ENCODE measurements at places on chromosomes 1 and 21.

DNA sequence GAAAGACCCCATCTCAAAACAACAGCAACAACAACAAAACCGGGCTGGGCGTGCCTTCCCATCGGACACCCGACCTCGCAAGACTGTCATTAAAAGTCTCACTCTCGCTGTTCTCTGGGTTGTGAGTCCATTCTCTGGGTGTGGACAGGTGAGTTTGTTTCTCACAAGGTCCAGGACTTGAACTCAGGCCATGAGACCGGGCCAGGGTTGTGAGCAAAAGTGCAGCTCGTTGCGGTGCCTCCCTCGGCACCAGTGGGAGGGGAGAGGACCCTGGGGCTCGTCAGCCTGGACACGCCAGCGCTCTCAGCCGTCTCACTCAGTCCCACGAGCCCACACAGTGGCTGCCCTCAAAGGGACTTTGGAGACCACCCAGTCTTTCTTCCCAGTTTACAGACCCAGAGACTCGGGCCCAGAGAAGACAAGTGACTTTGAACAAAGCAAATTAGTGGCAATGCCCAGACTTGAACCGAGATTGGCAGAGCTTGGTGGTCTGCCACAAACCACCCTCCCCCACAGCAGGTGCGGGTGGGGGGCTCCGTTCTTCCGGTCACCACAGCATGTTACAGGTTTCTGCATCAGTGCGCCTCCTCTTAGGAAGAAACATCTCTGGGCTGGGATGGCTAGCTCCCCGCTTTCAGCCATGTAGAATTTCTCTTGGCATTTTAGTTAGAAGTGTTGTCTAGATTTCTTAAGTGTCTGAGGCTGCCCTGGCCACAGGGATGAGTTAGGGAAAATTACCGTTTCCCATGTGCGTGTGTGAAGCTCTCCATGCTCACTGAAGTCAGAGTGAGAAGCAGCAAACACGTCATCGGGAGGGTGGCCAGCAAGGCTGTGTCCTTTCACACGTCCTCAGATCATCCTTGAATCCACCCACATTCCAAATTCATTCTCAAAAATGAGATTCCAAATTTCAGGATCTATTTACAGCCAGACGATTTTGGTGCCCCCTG, 28.3 kb downstream of the LRRC3 start:
- DNase-seq: no peak

GRCh38 chr21:45481977-45482898, 60.0 kb downstream of the SLC19A1 start:
- DNase-seq: no peak

DNA sequence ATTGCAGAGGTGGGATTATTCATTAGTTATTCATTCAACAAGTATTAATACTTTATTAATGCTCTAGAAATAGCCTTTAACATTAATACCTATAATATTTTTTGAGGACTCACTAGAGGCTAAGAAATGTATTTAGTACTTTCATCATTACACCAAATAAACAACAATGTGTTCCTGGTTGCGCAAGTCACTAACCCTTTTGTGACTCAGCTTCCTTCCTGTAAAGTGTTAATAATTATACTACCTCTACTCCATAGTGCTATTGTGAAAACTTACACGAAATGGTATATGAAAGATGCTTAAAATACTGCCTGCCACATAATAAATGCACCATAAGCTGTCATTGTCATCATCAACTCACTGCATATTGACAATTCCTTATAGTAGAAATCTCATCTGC, 431.0 kb downstream of the DPYD start:
- no peak for DNase-seq

- DNase-seq: no peak
Observed at GRCh38 chr1:36238433-36238832, 14.2 kb downstream of the THRAP3 start.

DNA sequence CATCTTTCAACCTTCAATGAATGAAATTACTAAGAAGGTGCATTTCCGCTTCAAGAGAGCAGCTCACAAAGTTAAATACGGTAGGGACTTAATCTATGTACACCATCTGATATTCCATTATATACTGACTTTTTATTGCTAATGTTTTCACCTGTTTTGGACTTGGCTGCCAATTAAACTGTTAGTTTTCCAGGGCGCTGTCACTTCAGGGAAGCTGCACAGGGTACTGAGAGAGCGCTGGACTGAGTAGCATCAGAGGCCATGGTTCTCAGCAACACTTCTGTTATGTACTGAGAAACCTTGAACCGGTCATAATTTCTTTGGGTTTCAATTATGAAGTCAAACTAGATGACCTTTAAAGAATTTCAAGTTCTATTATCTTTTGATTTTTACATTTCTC, 8.2 kb downstream of the SSX2IP start:
- DNase-seq: no peak

GRCh38 chr1:242784807-242785206, 260.3 kb upstream of the PLD5 start:
- DNase-seq: no peak

Data from stimulated activated CD4-positive, alpha-beta T cell treated with anti-CD3 and anti-CD28 coated beads, Interleukin-4, amount 100 ng/mL, for 1 hour (primary cell).